ENCODE measurements at places on chromosomes 5 and 9. TPM values are rescaled to one million over a fixed set of nuclear protein-coding genes. Genes with fewer than 3 reads are reported as not detected.

Gene MORN5
- total RNA-seq: not detected

Gene CENPH
- total RNA-seq: 2.9 TPM

Gene DELE1
- 115 TPM for total RNA-seq

Gene SLC6A3
- total RNA-seq: 0.19 TPM

Gene CCNO
- total RNA-seq: 0.22 TPM

Gene EIF4EBP3
- 20.6 TPM for total RNA-seq

Gene CNTFR
- total RNA-seq: 1.1 TPM

Gene PCDHAC2
- total RNA-seq: 0.67 TPM

Gene MAMDC2
- total RNA-seq: 3.6 TPM

Gene TXNDC8
- total RNA-seq: not detected

Gene PCDHA4
- total RNA-seq: 0.05 TPM

Gene REEP2
- 10.8 TPM for total RNA-seq

Gene C5orf34
- 0.22 TPM for total RNA-seq

Gene LHX3
- not detected for total RNA-seq

Gene ARHGEF37
- 15.8 TPM for total RNA-seq

Gene ALDOB
- total RNA-seq: 0.13 TPM

Gene ANGPTL2
- 41.4 TPM for total RNA-seq

Gene GPX8
- total RNA-seq: 7.4 TPM

Gene NUDCD2
- 16.2 TPM for total RNA-seq

Gene FOXD4L4
- total RNA-seq: not detected

Gene IL3
- total RNA-seq: not detected

Gene FAM163B
- total RNA-seq: not detected

Gene PCDHGB6
- 11.9 TPM for total RNA-seq

Gene STKLD1
- total RNA-seq: 0.62 TPM

Gene IL13
- total RNA-seq: not detected

Gene GPR150
- total RNA-seq: not detected

Gene STPG3
- not detected for total RNA-seq

Gene GTF2H2
- 8.4 TPM for total RNA-seq

Gene CSF1R
- total RNA-seq: 11.9 TPM

Gene MED7
- total RNA-seq: 8.9 TPM

Gene TRAF1
- 2.4 TPM for total RNA-seq

Gene SELENOP
- total RNA-seq: 149 TPM

Gene LURAP1L
- 2.6 TPM for total RNA-seq

Gene PITX1
- 0.83 TPM for total RNA-seq

Gene SVEP1
- total RNA-seq: 6.7 TPM

Gene SPINK4
- not detected for total RNA-seq

Gene BTNL8
- 0.43 TPM for total RNA-seq

Gene CNTNAP3
- total RNA-seq: 2.7 TPM

Gene SMU1
- 16.4 TPM for total RNA-seq

Gene ACOT12
- total RNA-seq: not detected

Gene DBH
- not detected for total RNA-seq

Gene DIRAS2
- 0.16 TPM for total RNA-seq

Gene KYAT1
- total RNA-seq: 9.2 TPM

Gene WDR70
- total RNA-seq: 16.0 TPM

Gene UTP15
- total RNA-seq: 11.6 TPM

Gene BARHL1
- total RNA-seq: not detected

Gene C1QTNF2
- 1.3 TPM for total RNA-seq

Gene RNF224
- not detected for total RNA-seq
